NCI-H1436 treated with DMSO at 0.1 percent for 48 hours (cell line): ENCODE measurements at places on chromosomes 2 and 18.

DNA sequence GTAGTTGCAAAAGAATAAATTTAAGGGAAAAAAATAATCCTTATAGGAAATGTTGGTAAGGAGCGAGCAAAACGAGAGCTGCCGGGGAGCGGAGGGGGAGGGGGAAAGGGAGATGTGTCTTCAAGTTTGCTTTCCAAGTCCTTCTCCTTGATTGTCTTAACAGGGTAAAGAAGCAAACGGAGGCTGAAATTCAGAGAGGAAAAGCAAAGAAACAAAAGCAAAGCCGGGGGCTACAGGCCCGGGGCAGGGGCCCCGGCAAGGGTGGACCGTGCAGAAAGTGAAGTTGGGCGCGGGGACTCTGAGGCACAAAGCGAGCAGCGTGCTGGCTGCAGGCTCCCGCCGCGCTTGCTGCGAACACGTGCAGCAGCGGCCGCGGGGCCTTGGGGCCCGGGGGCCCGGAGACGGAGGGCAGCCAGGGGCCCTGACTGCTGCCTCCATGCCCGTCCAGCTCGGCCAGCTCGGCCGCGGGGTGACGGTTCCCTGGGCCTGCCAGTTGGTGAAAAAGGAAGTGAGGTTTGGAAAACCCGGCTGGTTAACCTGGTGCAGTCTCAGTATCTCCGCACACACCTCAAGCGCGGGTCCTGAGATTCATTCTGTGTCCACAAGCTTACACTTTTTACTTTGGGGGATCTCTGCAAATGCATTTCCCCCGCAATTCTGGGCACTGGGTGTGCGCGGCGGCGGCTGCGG lies 4.1 kb downstream of the BCL11A start:
- no peak for DNase-seq

- no peak for DNase-seq
Observed at GRCh38 chr2:144323946-144324345, 196.0 kb downstream of the ZEB2 start.

DNA sequence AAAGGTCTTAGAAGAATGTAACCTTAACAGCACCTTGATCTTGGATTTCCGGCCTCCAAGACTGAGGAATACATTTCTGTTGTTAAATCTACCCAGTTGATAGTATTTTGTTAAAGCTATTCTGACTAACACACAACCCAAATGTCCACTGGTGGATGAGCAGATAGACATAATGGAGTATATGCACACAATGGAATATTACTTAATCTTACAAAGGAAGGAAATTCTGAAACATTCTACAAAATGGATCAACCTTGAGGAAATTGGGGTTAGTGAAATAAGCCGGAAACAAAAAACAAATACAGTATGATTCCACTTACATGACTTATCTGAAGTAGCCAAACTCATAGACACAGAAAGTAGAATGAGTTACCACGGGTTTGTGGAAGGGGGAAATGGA lies 168.7 kb downstream of the ZNF804A start:
- DNase-seq = no peak

DNA sequence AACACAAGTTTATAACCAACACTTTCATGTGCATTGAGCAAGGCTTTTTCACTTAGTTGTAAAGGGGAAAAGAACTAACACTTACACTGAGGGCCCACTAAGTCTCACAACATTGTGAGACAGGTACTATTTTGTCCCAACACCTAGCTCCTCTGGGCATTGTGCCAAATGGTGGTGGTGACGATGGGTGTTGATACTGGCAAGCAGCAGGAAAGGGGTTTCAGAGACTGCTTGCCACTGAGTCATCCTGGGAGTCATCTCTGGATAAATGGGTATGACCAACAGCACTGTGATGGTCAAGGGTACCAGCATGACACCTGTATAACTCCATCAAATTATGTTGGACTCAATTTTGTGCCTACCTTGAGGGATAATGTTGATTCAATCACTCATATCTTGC lies 138.8 kb upstream of the ITGA6 start:
- no peak for DNase-seq

GRCh38 chr2:19119326-19120001 lies 239.0 kb downstream of the OSR1 start:
- DNase-seq = no peak

- DNase-seq = no peak
Observed at GRCh38 chr2:55049043-55049820, 1.0 kb downstream of the RTN4 start.

DNA sequence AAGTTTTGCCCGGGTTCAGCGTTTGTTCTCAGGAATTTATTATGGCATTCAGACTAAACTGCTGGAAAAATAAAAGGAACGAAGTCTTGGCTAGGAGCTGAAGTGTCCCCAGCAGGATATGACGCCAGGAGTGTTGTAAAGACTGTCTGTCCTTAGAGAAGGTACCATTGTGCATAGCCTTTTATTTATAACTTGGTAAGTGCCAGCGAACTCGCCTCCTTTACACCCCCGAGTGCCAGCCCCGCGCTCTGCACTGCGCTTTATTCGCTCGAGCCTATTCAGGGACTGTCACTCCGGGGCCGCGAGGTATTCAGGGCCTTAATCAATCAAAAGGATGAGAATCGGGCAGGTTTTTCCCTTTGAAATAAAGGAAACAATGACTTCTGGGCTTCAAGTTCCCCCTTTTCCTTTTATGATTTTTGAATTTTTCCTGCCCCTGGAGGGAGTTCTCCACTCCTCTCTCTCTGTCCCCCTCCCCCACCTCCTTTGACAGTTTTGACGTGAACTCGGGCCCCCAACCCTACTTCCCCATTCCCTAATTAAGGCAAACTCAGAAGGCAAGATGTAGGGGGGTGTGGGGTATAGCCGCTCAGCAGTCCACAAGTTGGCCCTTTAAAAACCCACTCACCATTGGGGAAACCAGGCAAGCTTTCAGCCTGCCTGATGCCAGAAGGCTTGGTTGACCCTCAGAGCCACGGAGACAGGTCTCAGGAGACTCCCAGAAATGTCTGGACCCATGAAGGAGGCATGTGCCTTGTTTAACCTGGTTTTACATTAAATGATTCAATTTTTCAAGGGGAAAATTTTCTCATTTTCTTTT lies 1.3 kb upstream of the PAX3 start:
- DNase-seq = no peak

DNA sequence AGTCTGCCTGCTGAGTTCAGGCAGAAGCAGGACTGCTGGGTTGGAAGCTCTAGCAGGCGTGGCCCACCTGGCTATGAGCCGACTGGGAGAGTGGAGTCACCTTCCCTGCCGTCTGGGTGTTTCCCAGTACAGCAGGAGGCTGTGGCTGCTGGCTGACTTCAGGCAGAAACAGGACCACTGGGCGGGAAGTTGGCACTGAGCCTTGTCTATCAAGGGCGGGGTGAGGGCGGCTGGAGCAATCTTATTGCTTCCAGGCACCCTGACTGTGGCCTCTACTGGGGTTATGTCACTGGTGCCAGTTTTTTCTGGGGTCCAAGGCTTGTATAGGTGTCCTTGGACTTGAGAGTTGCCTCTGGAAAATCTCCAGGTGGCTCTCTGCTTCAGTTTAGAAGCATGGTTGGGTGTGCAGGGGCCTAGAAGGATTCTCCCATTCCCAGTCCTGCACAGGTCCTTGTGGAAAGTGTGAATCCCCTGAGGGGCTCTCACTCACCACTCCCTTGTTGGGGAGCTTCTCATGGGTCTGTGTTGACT lies 30.5 kb downstream of the LTBP1 start:
- DNase-seq = no peak

- no peak for DNase-seq
Observed at GRCh38 chr2:17188721-17189120, 329.5 kb downstream of the RAD51AP2 start.
